Activated CD4-positive, alpha-beta memory T cell treated with anti-CD3 and anti-CD28 coated beads for 36 hours (primary cell): ENCODE measurements at places on chromosomes 5 and 9. TPM values are rescaled to one million over a fixed set of nuclear protein-coding genes. Genes with fewer than 3 reads are reported as not detected.
A peak's percentile ranks its signal among the peaks of the same experiment; 100 is the strongest.

- no peaks in the 10 kb centered on the region for H3K27me3 ChIP-seq
- H3K27ac ChIP-seq: no peak overlapping the region
- peaks cover 6% of the 10 kb centered on the region for H3K36me3 ChIP-seq
- H3K4me3 ChIP-seq: no peak overlapping the region
- peaks cover 9% of the 10 kb centered on the region for H3K4me1 ChIP-seq
Observed at GRCh38 chr5:77743181-77743580, 33.0 kb downstream of the TBCA start.

GRCh38 chr5:143588933-143589662, 185.6 kb upstream of the NR3C1 start:
- H3K27ac ChIP-seq: peak overlapping the region; percentile 19
- H3K4me3 ChIP-seq: no peak overlapping the region
- no peak for DNase-seq
- peaks cover 1% of the 10 kb centered on the region for H3K27me3 ChIP-seq

DNA sequence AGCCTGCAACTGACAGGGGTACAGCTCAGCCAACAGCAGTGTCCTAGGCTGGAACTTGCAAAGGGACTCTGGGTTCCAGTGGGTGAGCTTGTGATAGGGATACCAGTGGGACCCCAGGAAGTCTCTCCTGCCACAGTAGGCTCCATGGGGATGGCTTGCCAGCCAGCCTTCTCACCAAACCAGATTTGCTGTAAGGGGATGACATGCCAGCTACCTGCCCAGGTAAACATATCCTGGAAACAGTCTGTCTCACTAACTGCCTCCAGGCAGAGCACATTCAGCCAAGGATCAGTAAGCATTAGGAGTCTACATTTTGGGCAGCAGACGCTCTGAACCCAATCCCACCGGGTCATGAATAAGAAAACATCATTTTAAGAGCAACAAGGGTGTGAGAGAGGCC, 49.9 kb downstream of the SIL1 start:
- no peaks in the 10 kb centered on the region for H3K27me3 ChIP-seq
- no peak for DNase-seq
- peaks cover 1% of the 10 kb centered on the region for H3K36me3 ChIP-seq
- no peak overlapping the region for H3K4me3 ChIP-seq

DNA sequence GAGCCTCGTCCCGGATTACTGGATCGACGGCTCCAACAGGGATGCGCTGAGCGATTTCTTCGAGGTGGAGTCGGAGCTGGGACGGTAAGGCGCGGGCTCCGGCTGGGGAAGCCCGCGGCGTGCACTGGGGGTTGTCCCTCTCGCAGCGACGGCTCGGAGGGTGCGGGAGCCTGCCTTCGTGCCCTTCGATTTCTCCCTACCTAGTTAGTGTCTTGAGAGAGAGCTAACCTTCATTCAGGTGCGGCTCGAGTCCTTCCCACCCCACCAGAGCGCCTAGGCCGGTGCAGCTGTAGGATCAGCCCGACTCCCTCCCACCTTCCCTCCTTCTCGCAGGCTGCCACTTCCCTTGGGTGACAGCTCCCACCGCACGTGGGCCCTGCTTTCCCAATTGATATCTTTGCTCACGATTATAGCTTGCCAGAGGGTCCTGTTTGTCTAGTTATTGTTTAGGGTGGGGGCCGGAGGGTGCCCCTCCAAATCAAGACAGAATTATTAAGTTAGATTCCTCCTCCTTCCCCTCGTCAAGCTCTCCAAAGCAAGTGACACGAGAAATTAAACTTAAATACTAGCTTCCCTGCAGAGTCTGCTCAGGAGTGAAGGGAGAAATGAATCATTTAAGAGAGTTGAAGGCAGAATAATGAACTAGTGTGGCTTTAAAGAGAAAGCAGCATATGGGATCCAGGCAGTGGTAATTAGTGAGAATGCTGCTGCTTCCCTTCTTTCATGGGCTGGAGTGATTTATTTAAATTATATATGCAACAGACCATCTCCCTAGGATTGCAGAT, 569 bp downstream of the CAMK4 start:
- peak; percentile 61 for DNase-seq
- peaks cover 41% of the 10 kb centered on the region for H3K4me1 ChIP-seq
- H3K36me3 ChIP-seq: peaks cover 7% of the 10 kb centered on the region

GRCh38 chr5:136909906-136910305, 544.6 kb upstream of the TRPC7 start:
- H3K36me3 ChIP-seq: no peaks in the 10 kb centered on the region
- no peak for DNase-seq
- no peaks in the 10 kb centered on the region for H3K4me1 ChIP-seq
- no peak overlapping the region for H3K4me3 ChIP-seq

DNA sequence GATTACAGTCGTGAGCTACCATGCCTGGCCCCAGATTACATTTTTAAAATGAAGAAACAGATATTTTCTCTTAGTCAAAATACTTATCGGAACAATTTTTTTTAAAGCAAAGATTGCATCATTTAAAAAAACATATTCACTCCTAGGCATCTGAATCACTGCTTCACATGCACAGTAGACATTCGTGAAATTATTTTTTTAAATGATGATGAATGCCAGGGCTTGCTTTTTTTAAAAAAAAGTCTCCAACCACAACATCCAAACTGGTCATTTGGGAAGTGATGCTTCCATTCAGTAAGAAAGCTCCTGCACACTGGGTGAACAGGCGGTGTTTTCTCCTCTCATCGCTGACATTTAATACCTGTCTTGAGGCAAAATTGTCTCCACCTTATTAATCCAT, 223.0 kb upstream of the DMRT1 start:
- H3K27ac ChIP-seq: no peak overlapping the region
- no peaks in the 10 kb centered on the region for H3K36me3 ChIP-seq
- no peak overlapping the region for H3K4me3 ChIP-seq
- no peaks in the 10 kb centered on the region for H3K27me3 ChIP-seq
- no peak for DNase-seq
- no peaks in the 10 kb centered on the region for H3K4me1 ChIP-seq

GRCh38 chr5:73189871-73190376, 16.9 kb downstream of the TMEM174 start:
- H3K27ac ChIP-seq: no peak overlapping the region
- H3K4me3 ChIP-seq: no peak overlapping the region
- H3K27me3 ChIP-seq: peaks cover 43% of the 10 kb centered on the region
- H3K4me1 ChIP-seq: no peaks in the 10 kb centered on the region

GRCh38 chr5:109921735-109922380, 232.1 kb downstream of the MAN2A1 start:
- H3K27ac ChIP-seq: peak overlapping the region; percentile 86
- no peaks in the 10 kb centered on the region for H3K27me3 ChIP-seq
- no peaks in the 10 kb centered on the region for H3K36me3 ChIP-seq
- peaks cover 32% of the 10 kb centered on the region for H3K4me1 ChIP-seq
- DNase-seq: peak; percentile 63

- H3K36me3 ChIP-seq: no peaks in the 10 kb centered on the region
- DNase-seq: no peak
- no peaks in the 10 kb centered on the region for H3K27me3 ChIP-seq
- H3K4me1 ChIP-seq: no peaks in the 10 kb centered on the region
- no peak overlapping the region for H3K4me3 ChIP-seq
Observed at GRCh38 chr5:13611604-13612003, 332.9 kb downstream of the DNAH5 start.

DNA sequence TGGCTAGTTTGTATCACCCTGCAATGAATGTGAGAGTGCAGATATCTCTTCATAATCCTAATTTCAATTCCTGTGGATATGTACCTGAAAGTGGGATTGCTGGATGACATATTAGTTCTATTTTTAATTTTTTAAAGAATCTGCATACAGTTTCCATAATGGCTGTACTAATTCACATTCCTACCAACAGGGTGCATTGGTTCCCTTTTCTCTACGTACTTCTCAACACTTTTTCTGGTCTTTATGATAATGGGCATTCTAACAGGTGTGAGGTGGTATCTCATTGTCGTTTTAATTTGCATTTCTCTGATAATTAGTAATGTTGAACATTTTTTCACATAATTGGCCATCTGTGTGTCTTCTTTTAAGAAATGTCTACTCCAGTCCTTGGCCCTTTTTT, 927.5 kb downstream of the DTWD2 start:
- no peak for DNase-seq
- no peaks in the 10 kb centered on the region for H3K36me3 ChIP-seq
- no peaks in the 10 kb centered on the region for H3K27me3 ChIP-seq
- H3K27ac ChIP-seq: no peak overlapping the region

GRCh38 chr5:98363157-98363556, 410.3 kb upstream of the RGMB start:
- no peak overlapping the region for H3K4me3 ChIP-seq
- H3K27ac ChIP-seq: no peak overlapping the region
- no peaks in the 10 kb centered on the region for H3K27me3 ChIP-seq
- H3K36me3 ChIP-seq: no peaks in the 10 kb centered on the region
- DNase-seq: no peak

DNA sequence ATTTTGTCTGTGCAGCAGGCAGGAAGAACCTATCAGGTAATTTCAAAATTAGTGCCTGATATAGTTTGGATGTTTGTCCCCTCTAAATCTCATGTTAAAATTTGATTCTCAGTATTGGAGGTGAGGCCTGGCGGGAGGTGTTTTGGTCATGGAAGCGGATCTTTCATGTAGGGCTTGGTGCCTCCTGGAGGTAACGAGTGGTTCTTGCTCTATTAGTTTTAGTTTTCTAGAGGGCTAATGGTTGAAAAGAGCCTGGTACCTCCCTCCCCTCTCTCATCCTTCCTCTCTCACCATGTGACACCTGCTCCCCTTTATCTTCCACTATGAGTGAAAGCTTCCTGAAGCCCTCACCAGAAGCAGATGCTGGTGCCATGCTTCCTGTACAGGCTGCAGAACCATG, 106.3 kb downstream of the DRD1 start:
- no peak overlapping the region for H3K27ac ChIP-seq
- no peaks in the 10 kb centered on the region for H3K36me3 ChIP-seq
- no peak for DNase-seq
- peaks cover 6% of the 10 kb centered on the region for H3K27me3 ChIP-seq
- no peak overlapping the region for H3K4me3 ChIP-seq
- no peaks in the 10 kb centered on the region for H3K4me1 ChIP-seq

GRCh38 chr9:20854444-20854843, 170.4 kb downstream of the FOCAD start:
- peaks cover 18% of the 10 kb centered on the region for H3K36me3 ChIP-seq
- no peak overlapping the region for H3K27ac ChIP-seq
- no peak for DNase-seq
- H3K4me3 ChIP-seq: no peak overlapping the region

GRCh38 chr9:94627287-94627686, 12.0 kb downstream of the FBP1 start:
- no peak overlapping the region for H3K4me3 ChIP-seq
- no peaks in the 10 kb centered on the region for H3K27me3 ChIP-seq
- H3K27ac ChIP-seq: no peak overlapping the region

GRCh38 chr9:68541568-68541967, 885 bp upstream of the TMEM252 start:
- H3K27ac ChIP-seq: no peak overlapping the region
- peaks cover 18% of the 10 kb centered on the region for H3K27me3 ChIP-seq
- no peaks in the 10 kb centered on the region for H3K36me3 ChIP-seq
- no peak overlapping the region for H3K4me3 ChIP-seq

- no peak overlapping the region for H3K4me3 ChIP-seq
- peaks cover 55% of the 10 kb centered on the region for H3K4me1 ChIP-seq
- peaks cover 44% of the 10 kb centered on the region for H3K36me3 ChIP-seq
- no peaks in the 10 kb centered on the region for H3K27me3 ChIP-seq
- peak; percentile 61 for DNase-seq
- H3K27ac ChIP-seq: no peak overlapping the region
Observed at GRCh38 chr5:99037668-99038067, 108.9 kb upstream of the CHD1 start.

DNA sequence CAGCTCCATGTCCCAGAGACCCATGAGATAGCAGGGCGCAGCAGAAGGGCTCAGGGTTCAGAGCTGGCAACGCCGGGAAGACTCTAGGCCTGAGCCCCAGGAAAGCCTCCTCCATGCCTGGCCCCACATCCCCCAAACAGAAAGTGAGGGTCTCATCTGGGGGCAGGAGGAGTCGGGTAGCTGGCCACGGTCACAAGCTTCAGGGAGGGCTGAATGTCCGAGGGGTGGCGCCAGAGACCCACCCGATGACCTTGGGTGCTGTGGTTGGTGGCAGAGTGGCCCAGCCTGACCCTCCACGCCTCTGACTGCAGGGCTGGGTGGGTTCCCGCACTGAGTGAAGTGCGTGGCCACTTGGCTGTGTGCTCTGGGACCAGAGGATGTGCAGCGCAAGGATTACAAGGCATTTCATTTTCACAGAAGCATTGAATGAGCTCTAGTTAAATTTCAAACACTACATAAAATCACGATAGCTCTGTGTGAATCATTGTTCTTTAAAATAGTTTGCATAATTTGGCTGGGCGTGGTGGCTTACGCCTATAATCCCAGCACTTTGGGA, 3.0 kb downstream of the C8G start:
- peaks cover 7% of the 10 kb centered on the region for H3K4me1 ChIP-seq
- peak; percentile 42 for DNase-seq
- no peak overlapping the region for H3K27ac ChIP-seq
- H3K36me3 ChIP-seq: no peaks in the 10 kb centered on the region
- no peaks in the 10 kb centered on the region for H3K27me3 ChIP-seq

DNA sequence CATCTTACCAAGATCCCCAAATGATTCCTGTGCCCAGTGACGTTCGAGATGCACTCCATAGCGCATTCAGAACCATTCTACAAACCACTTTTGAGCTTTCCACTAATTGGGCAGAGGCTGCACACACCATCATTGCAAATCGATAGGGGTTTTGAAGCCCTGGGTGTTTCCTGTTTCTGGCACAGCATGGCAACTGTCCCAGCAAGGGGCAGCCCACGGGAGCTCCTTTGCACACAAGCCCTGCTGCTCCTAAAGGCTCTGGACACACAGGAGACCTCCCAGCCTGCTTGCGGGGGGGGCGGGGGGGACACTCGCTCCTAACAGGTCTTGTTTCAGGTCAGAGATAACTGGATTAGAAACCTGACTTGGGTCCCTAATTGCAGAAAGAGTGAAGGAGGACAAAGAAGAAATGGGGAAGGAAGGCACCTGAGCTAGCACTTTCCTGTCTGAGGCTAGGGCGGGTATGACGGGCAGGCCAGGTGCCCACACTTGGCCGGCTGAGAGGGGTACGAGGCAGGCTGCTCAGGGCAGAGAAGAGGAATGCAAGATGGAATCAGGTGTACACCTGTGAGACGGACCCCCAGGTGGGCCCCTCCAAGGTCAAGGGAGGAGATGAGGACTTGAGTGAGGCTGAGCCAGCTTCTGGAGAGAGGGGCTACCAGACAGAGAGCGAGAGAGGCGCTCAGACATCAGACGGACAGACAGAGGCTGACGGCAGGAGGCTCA, 820 bp downstream of the FBP1 start:
- no peak overlapping the region for H3K27ac ChIP-seq
- DNase-seq: no peak
- no peaks in the 10 kb centered on the region for H3K36me3 ChIP-seq
- peak overlapping the region; percentile 83 for H3K4me3 ChIP-seq
- peaks cover 18% of the 10 kb centered on the region for H3K4me1 ChIP-seq
- H3K27me3 ChIP-seq: peaks cover 5% of the 10 kb centered on the region

Gene ITK
- 240 TPM for total RNA-seq

Gene BTNL3
- total RNA-seq: not detected

Gene C5orf46
- total RNA-seq: not detected

Gene IFNK
- not detected for total RNA-seq

Gene CCL19
- not detected for total RNA-seq

Gene SOHLH1
- not detected for total RNA-seq

Gene PRKACG
- not detected for total RNA-seq

Gene ITGA2
- total RNA-seq: 2.2 TPM

Gene PRRT1B
- total RNA-seq: not detected

Gene PCDHGA6
- 0.10 TPM for total RNA-seq

Gene C9
- not detected for total RNA-seq

Gene SPINK7
- not detected for total RNA-seq

Gene GPR150
- 0.50 TPM for total RNA-seq
